Endothelial cell of umbilical vein (primary cell): ENCODE measurements at places on chromosomes 4 and X. TPM values are rescaled to one million over a fixed set of nuclear protein-coding genes. Genes with fewer than 3 reads are reported as not detected.
A peak's percentile ranks its signal among the peaks of the same experiment; 100 is the strongest.

DNA sequence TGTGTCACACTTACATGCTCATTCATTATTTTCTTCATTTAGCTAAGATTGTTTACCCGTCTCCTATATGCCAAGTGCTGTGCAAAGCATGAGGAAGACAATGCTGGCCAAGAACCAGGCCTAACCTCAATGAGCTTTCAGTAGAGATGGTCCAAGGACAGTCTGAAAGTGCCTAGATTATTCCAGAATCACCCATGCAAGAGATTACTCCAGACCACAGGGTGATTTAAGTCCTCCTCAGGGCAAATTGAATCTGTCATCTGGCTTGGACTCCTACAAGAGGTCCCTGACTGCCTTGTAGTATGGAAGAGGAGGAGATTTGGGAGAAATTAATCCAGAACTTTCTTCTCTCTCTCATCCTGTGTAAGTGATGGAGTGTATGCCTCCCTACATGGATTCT lies 99.4 kb upstream of the NDP start:
- DNase-seq = no peak
- no peaks in the 10 kb centered on the region for H3K27me3 ChIP-seq
- H3K4me1 ChIP-seq = no peaks in the 10 kb centered on the region
- H3K27ac ChIP-seq = no peak overlapping the region
- H3K36me3 ChIP-seq = no peaks in the 10 kb centered on the region

DNA sequence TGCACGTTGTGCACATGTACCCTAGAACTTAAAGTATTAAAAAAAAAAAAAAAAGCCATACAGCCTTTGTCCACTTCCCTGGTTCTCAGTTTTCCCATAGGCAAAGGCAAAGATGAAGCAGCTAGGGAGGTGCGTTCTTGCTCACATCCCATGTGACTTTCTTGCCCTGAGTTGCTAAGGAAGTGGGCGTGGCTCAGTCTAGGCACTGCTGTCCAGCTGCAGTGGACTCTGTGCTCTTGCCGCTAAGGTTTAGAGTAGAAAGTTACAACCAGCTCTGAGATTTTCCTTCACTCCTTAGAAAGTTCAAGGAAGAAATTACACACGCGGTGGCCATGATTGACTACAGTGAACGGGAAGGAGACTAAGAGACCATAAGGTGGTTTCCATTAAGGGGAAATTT lies 144.7 kb downstream of the NAA11 start:
- no peaks in the 10 kb centered on the region for H3K27me3 ChIP-seq
- H3K36me3 ChIP-seq = no peaks in the 10 kb centered on the region
- H3K27ac ChIP-seq = no peak overlapping the region
- DNase-seq = no peak
- H3K4me3 ChIP-seq = no peak overlapping the region

GRCh38 chr4:6926681-6927478 lies 17.3 kb downstream of the TBC1D14 start:
- H3K36me3 ChIP-seq = peaks cover 11% of the 10 kb centered on the region
- no peak for DNase-seq
- H3K27me3 ChIP-seq = no peaks in the 10 kb centered on the region
- no peak overlapping the region for H3K4me3 ChIP-seq
- H3K4me1 ChIP-seq = no peaks in the 10 kb centered on the region

HELT gene
- total RNA-seq = not detected in 2 replicates

DNA sequence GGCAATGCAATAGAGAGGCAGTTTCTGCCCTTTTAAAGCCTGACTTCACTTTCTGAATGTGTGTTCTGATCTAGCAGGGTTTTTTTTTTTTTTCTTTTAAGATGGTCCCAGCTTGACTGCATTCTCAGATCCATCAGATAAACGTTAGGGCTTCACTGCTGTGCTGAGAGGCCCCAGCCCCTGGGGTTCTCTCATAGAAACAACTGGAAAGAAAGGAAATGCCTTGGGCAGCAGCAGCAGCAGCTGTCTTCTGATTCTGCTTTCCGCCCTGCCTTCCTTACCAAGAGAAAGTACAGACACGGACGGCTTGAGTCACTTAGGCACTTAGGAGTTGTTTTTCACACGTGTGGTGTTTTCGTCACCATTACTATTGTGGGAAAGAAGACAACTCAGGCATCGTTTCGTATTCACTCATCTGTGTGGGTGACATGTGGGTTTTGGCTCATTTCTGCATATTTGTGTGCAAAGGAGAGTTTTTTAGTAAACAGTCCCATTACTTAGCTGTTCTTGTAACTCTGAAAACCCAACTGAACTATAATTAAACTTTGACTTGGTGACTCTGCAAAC lies 172.0 kb downstream of the PTTG2 start:
- peak; percentile 92 for DNase-seq
- peaks cover 10% of the 10 kb centered on the region for H3K4me1 ChIP-seq
- peak overlapping the region; percentile 60 for H3K27ac ChIP-seq
- no peak overlapping the region for H3K4me3 ChIP-seq
- H3K36me3 ChIP-seq = peaks cover 4% of the 10 kb centered on the region

DNA sequence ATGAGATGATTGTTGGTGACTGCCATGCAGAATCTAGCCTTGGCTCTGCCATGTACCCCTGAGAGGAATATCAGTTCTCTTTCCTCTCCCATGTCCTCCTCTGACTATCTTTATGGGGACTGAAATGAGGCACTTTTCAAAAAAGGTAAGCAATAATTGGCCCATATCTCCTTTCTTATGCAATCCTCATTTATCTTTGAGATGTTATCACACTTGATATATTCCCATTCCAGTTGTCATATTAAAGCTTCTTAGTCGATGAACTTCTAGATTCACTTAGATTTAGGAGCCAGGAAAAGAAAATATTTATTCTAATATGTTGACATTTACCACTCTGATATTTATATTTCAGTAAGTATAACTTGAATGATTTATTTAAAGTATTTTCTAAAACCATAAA lies 55.3 kb upstream of the CXCL8 start:
- no peaks in the 10 kb centered on the region for H3K27me3 ChIP-seq
- H3K4me1 ChIP-seq = peaks cover 9% of the 10 kb centered on the region
- no peak for DNase-seq
- no peak overlapping the region for H3K4me3 ChIP-seq
- H3K27ac ChIP-seq = no peak overlapping the region

MAOB gene
- not detected in 2 replicates for total RNA-seq

GAGE13 gene
- not detected in 2 replicates for total RNA-seq

DNA sequence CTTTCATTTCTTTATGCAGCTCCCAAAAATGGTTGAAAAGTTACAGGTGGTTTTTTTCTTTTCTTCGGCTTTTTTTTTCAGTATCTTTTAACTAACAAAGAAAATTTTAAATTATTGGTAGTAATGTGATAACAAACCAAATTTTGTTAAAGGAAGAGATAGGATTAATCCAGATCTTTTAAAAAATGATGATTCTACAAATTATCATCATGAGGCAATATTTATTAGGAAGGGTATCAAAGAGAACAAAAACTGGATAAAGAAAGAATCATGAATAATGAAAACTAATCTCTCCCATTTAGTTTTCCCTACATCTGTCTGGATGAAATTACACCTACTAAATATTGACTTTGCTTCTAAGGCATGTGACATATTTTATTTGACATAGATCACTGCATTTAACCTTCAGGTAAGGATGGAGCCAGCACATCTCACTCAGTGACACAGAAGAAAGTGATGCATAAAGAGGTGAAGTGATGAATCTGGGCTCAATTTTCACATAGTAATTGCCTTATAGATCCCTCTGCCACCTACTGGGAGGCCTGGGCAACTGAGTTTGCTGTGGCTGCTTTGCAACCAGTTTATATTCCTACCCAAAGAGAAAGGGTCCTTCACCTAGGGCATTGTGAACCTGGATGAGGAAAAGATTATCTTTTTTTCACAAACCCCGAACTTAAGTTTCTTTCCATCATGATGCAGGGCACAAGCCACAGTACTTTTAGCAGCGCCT lies 155.6 kb downstream of the HNRNPD start:
- no peaks in the 10 kb centered on the region for H3K27me3 ChIP-seq
- no peak overlapping the region for H3K27ac ChIP-seq
- DNase-seq = no peak
- no peaks in the 10 kb centered on the region for H3K4me1 ChIP-seq

ZAR1 gene
- not detected in 2 replicates for total RNA-seq

DNA sequence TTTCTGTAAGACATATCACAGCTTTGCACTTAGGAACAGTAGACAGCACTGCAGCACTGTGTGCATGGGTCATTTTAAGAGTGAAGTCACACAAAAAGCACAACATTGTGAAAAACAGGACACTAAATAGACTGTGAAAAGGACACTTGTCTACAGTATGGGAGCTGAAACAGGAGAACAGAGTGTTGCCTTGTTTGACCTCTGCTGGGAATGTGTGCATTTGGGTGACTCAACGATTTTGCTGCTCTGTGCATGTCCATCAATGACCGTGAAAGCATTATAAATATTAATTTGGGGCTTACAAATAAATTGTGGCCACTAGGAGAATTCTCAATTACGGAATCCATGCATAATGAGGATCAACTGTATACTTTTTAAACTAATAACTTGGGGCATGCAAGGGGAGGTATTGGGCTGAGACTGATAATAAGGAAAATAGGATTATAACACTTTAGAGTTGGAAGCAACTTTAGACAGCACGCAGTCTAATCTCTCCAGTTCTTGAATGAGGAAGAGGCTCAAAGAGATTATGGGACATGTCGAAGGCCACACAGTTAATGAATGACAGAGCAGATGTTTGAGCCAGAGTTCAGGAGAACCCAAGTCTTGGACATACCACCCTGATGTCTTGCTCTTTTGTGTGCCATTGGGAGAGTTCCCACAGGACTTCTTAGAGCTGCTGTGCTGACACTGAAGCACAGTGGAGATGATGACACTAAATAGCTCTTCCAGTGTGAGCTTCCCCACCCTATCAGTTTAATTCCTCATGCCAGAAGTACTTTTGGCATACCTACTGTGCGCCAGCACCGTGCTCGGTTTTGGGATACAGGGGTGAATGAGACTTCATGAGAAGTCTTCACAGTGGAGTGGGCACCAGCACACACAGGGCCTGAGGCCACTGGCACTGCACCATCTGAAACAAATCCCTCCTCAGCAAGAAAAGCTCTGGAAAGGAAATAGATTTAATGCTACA lies 79.3 kb downstream of the FRAS1 start:
- H3K36me3 ChIP-seq = no peaks in the 10 kb centered on the region
- H3K4me1 ChIP-seq = no peaks in the 10 kb centered on the region

LRCH2 gene
- 4.6 and 4.7 TPM in 2 replicates for total RNA-seq

DNA sequence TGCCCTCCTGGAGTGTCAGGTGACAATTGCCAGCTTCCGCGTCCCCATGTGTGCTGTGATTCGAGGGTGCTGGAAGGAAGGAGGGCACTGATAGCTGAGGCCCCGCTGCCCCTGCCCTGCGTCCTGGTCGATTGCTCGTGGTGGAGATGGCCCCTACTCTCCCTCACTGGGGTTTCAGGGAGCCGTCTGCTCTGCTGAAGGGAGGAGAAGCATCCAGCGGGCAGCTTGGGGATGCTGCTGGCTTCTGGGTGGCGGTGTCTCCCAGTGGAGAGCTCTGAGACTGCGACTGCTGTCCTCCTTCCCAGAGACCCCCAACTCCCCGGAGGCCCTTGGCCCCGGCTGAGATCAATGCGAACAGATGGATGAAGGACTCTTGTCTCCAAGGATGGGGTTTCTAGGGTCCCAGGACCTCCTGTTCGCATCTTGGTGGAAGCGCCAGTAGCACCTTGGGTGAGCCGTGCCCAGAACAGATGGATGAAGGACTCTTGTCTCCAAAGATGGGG lies 98.6 kb downstream of the PSAPL1 start:
- H3K27ac ChIP-seq = no peak overlapping the region
- no peaks in the 10 kb centered on the region for H3K4me1 ChIP-seq
- no peaks in the 10 kb centered on the region for H3K36me3 ChIP-seq
- no peak for DNase-seq
- H3K27me3 ChIP-seq = no peaks in the 10 kb centered on the region

- no peaks in the 10 kb centered on the region for H3K27me3 ChIP-seq
- H3K36me3 ChIP-seq = no peaks in the 10 kb centered on the region
- DNase-seq = no peak
Observed at GRCh38 chrX:121987163-121987562, 939.8 kb downstream of the GLUD2 start.

NAA11 gene
- not detected in 2 replicates for total RNA-seq

DNA sequence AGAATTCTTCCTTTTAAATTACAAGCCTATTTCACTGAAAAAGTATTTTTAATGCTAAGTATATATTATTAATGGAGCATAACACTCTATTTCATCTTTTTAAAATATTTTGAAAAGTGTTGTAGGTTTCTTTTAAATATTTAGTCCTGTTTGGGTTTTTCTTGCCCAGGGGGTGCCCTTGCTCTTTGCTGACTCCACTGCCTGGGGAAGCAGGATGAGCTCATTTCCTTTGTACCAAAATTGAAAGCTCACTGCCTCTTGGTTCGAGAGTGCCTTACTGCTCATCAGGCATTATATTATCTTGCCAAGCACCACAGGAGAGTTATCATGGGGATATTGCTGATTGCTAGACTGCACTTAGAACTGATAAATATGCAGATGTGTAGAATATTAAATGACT lies 819.2 kb downstream of the PCDH18 start:
- no peaks in the 10 kb centered on the region for H3K4me1 ChIP-seq
- no peaks in the 10 kb centered on the region for H3K27me3 ChIP-seq
- H3K36me3 ChIP-seq = no peaks in the 10 kb centered on the region
- DNase-seq = peak; percentile 58
- H3K27ac ChIP-seq = no peak overlapping the region

CCDC120 gene
- 5.7 and 6.4 TPM in 2 replicates for total RNA-seq

DNA sequence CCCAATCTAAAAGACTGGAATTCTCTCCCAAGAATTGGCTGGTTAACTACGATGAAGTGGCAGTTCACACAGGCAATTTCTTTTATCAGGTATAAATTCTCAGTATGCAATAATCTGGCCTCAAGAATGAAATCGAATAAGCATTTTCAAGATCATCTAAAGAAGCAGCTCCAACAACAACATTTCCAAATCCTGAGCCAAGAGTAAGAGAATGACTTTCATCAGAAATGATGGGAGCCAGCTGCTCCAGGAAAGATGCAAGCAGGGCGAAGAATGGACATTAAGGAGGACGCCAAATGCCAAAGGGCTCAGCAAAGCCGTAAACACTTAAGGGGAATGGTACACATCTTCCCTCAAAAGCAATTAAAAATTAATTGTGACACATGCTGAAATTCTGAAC lies 12.0 kb downstream of the ADAMTS3 start:
- H3K4me3 ChIP-seq = no peak overlapping the region
- H3K4me1 ChIP-seq = no peaks in the 10 kb centered on the region
- H3K27ac ChIP-seq = no peak overlapping the region
- no peaks in the 10 kb centered on the region for H3K27me3 ChIP-seq
- no peak for DNase-seq

- DNase-seq = no peak
- no peak overlapping the region for H3K27ac ChIP-seq
- no peaks in the 10 kb centered on the region for H3K36me3 ChIP-seq
- no peaks in the 10 kb centered on the region for H3K4me1 ChIP-seq
- H3K27me3 ChIP-seq = no peaks in the 10 kb centered on the region
- H3K4me3 ChIP-seq = no peak overlapping the region
Observed at GRCh38 chr4:36222702-36223101, 21.6 kb downstream of the ARAP2 start.

- H3K27ac ChIP-seq = no peak overlapping the region
- H3K4me1 ChIP-seq = peaks cover 2% of the 10 kb centered on the region
- no peak for DNase-seq
- H3K36me3 ChIP-seq = no peaks in the 10 kb centered on the region
- H3K27me3 ChIP-seq = no peaks in the 10 kb centered on the region
Observed at GRCh38 chr4:39950861-39951481, 26.7 kb downstream of the PDS5A start.

CLDN34 gene
- total RNA-seq = 0.35 and 0.46 TPM in 2 replicates
